ENCODE measurements at places on chromosomes 7 and 10.
A peak's percentile ranks its signal among the peaks of the same experiment; 100 is the strongest.

- no peak for ATAC-seq
Measured at GRCh38 chr7:138954545-138955475, 26.4 kb downstream of the KIAA1549 start.

DNA sequence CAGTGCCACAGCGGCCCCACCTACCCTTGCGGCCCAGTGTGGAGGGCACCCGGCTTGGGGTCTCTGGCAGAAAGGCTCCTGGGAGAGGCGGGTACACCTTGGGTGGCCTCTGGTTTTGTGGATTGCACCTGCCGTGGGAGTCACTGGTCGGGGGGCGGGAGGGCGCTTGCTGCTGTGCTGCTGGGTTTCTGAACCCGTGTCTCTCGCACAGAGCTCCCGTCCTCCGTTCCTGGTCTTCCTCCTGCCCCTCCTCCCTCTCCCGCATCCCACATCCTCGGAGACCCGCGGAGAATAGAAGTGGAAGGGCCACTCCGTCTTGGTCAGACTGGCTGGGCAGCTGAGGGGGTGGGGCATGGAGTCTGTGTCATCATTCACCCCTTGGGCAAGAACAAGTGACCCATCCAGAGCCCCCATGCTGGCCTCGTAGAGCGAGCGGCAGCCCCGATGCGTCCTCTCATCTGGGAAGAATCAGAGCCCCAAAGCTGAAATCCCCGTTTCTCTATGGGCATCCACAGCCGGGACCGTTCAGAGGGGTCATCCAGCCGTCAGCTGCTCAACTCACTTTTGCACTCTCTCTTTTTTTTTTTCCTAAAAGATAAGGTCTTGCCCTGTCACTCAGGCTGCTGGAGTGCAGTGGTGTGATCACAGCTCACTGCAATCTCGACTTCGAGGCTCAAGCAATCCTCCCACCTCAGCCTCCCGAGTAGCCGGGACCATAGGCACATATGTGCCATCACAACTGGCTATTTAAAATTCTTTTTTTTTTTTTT, 4.0 kb downstream of the MAFK start:
- no peak for ATAC-seq

DNA sequence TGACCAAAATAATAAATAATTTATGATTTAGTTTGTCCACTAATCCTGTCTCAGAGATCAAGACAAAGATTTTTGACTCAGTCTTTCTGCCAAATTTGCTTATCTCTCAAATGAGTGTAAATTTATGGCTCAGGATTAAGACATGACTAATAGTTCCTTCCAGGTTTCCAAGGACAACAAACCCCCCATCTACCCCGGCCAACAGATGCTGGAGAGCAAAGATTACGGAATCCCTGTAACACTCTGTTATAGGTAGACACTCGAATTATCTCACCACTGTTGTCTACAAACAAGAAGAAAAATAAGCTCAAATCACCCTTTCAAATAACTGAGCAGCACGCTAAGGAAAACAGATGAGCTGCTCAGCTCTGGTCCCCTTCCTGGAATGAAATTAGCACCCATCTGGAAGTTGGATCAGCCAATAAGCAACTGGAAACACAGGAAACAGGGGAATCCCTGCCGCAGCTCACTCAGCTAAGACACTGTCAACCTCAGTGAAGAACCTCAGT, 56.8 kb upstream of the SVIL start:
- no peak for ATAC-seq

GRCh38 chr10:5544216-5544805, 19.6 kb downstream of the CALML3 start:
- ATAC-seq: no peak

DNA sequence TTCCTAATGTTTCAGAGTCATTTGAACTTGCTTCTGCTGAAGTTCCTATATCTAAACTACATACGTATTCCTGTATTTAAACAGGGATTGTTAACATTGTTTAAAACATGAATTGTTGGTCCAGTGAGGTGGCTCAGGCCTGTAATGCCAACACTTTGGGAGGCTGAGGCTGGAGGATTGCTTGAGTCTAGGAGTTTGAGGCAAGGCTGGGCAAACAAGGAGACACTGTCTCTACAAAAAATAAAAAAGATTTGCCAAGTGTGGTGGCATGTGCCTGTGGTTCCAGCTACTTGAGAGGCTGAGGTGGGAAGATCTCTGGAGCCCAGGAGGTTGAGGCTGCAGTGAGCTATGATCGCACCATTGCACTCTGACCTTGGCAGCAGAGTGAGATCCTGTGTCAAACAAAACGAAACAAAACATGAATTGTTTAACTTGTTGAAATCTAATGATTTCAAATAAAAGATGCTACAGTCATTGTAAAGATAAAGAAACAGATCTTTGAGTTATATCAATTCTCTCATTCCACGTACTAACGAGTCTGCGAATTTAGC, 809.4 kb downstream of the TYW1 start:
- no peak for ATAC-seq

- ATAC-seq: no peak
Measured at GRCh38 chr7:121696954-121697353, 176.0 kb upstream of the PTPRZ1 start.

DNA sequence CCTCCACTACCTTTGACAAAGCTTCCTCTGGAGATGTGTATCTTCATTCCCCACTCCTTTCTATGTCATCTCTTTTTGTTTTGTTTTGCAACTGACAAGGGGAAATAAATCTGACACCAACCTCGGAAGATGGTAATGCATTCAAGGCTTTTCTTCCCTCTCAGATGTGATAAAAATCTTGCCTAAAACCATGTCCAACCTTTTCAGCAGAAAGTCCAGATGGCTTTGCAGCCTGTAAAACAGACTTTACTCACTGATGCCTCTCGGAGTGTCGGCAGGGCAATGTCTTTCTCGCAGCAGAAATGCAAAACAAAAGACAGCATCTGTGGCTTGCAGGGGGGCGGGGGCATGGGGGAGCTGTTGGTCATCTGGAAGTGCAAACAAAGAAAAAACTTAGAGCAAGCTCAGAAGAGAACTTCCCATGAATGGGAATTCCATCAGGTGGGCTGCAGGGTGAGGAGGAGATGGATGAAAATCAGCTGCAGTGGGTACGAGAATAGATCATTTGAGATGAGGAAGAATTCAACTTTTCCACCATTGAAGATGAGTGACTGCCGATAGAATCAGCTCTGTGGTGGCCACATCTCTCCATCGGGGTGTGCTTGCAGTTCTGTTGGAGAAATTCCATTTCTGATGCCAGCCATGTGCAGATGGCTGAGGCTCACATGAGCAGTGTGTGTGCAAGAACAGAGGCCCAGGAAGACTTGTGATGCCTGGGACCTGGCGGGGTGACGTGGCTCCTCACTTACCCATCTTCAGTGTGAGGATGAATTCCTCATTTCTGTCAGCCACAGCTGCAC, 237.7 kb downstream of the WDR37 start:
- ATAC-seq: no peak

DNA sequence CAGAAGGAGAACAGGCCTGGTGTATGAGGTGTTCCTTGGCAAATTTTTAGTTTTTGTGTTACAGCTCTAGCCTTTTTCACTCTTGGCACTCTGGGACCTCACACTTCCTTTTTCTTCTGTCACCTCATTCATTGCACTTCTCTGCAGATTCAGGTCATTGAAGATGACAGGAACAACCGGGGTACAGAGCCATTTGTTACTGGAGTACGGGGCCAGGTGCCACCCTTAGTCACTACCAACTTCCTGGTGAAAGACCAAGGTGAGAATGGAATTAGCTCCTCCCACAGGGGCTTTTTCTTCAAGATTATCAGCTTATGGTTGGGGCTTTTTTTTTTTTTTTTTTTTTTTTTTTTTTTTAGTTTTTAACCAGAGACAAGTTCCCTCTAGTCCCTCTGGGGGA, 18.5 kb upstream of the CHCHD1 start:
- ATAC-seq: peak; percentile 11

- ATAC-seq: no peak
Measured at GRCh38 chr10:123451618-123452245, 214.4 kb upstream of the GPR26 start.

All from activated CD4-positive, CD25-positive, alpha-beta regulatory T cell treated with anti-CD3 and anti-CD28 coated beads, Interleukin-2, amount 50 U/mL, for 24 hours (primary cell).